Upper lobe of left lung (tissue), 6 donors: ENCODE measurements at places on chromosomes 5 and 9. TPM values are rescaled to one million over a fixed set of nuclear protein-coding genes. Genes with fewer than 3 reads are reported as not detected.

- H3K27ac ChIP-seq: peak overlapping the region; percentile 38
- peaks cover 4% of the 10 kb centered on the region for H3K4me1 ChIP-seq
- no peaks in the 10 kb centered on the region for H3K36me3 ChIP-seq
Observed at GRCh38 chr9:91131433-91131839, 230.3 kb downstream of the AUH start.

GRCh38 chr5:142151436-142152383 lies 43.1 kb downstream of the NDFIP1 start:
- no peak for DNase-seq
- no peak overlapping the region for H3K4me3 ChIP-seq
- H3K27ac ChIP-seq: no peak overlapping the region
- no peaks in the 10 kb centered on the region for H3K4me1 ChIP-seq

DNA sequence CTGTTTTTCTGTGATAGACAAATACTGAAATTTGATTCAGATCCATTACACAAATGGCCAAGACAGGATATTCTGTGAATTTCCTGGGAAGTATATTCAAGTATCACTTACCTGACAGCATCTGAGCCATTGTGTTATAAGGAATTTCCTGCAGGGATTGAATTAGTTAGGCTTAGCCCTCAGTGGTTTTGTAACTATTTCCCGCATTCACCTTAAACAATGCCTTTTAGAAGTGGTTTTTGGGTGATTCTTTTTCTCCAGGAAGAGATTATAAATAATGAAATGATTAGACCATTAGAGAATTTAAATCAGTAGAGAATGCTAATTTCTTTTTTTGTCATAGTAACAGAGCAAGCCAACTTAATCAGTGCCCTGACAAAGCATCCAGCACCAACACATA lies 30.6 kb downstream of the ITGA1 start:
- H3K4me1 ChIP-seq: peaks cover 5% of the 10 kb centered on the region
- no peak overlapping the region for H3K4me3 ChIP-seq
- H3K27ac ChIP-seq: no peak overlapping the region

Gene ACOT12
- not detected for total RNA-seq

Gene BASP1
- total RNA-seq: 19.8 TPM

Gene CNTNAP3B
- total RNA-seq: 19.9 TPM
